ENCODE measurements at places on chromosomes 12 and 14.

DNA sequence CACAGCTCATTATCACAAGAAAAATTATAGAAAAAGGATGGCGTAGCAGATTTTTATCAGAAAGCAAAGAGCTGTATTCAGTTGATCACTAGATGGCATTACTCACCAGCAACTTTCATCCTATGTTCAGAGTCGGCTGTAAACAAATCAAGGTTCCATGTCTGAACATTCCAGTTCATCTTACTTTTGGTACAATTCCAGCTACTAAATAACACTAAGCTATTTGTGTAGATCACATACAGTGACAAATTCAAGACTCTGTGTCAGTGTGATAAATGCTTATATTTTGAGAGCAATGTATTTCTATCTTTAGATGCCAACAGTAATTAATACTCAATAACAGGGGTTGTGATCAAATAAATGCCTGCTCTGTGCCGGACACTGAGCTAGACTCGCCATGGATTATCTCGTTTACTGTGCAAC, 30.1 kb downstream of the NRDE2 start:
- no peak for DNase-seq

- peak; percentile 69 for DNase-seq
Measured at GRCh38 chr12:6532051-6532926, 2.0 kb upstream of the GAPDH start.

- no peak for DNase-seq
Measured at GRCh38 chr12:52969828-52970569, 21.1 kb downstream of the KRT18 start.

DNA sequence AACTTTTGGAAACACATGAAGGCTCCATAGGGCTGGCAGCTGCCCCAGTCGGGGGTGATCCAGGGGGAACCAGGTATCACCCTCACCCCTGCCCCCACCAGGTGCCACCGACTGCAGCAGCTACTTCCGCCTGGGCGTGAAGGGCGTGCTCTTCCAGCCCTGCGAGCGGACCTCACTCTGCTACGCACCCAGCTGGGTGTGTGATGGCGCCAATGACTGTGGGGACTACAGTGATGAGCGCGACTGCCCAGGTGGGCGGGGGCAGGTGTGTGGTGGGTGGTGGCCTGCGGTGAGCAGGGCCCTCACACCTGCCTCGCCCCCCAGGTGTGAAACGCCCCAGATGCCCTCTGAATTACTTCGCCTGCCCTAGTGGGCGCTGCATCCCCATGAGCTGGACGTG, 22.3 kb upstream of the NXPH4 start:
- no peak for DNase-seq

GRCh38 chr12:92612611-92613010, 90.2 kb upstream of the PLEKHG7 start:
- DNase-seq = no peak

GRCh38 chr14:89158701-89159100, 258.3 kb downstream of the FOXN3 start:
- no peak for DNase-seq

DNA sequence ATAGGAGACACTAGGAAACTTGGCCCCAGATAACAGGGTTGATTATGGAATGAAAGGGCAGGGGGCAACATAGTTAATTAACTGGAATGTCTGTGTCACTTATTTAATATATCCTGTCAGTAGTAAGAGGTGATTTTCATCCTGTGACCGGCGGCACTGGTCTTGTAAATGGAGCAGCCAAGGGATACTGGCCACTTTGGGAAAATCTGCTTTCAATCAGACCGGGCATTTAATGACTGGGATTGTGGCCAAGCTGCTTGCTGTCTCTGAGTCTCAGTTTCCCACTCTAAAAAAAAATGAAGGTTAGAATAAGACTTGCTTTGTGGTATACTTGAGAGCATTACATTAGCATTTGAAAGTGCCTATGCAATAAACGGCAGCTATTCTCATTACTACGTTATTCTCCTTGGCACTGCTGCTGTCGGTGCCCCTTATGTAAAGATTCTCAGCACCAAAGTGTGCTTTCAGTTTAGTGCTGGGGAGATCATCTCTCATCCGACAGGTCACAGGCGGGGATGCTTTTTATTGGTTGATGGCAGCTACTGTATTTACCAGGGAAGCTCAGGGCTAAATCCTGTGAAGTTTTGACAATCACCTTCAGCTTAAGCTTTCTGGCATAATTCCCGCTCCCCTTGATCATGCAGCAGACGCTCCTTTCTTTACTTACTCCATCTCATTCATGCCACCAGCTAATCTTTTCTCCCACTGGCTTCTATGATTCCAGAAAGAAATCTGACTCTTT, 162.1 kb downstream of the ESRRB start:
- no peak for DNase-seq

DNA sequence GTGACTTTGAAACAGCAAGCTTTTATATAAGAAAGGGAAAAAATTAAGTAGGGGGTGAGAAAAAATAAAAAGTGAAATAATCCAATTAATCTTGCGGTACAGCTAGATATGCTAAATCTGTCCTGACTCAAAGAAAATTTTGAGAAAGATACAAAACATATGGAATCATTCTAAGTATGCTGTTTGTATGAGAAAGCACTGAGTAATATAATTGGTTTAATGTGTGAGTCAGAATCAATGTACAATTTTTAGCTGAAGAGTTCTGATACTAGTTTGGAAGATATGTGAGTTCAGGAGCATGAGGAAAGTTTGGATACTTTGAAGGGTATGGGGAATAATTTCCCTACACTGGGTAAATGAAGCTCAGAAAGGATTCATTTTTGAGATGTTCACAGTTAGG, 190.9 kb upstream of the RASSF8 start:
- DNase-seq = no peak

GRCh38 chr14:92549859-92550230, 36.3 kb downstream of the RIN3 start:
- DNase-seq = no peak

- no peak for DNase-seq
Measured at GRCh38 chr14:68374682-68375081, 418.2 kb downstream of the ZFP36L1 start.

DNA sequence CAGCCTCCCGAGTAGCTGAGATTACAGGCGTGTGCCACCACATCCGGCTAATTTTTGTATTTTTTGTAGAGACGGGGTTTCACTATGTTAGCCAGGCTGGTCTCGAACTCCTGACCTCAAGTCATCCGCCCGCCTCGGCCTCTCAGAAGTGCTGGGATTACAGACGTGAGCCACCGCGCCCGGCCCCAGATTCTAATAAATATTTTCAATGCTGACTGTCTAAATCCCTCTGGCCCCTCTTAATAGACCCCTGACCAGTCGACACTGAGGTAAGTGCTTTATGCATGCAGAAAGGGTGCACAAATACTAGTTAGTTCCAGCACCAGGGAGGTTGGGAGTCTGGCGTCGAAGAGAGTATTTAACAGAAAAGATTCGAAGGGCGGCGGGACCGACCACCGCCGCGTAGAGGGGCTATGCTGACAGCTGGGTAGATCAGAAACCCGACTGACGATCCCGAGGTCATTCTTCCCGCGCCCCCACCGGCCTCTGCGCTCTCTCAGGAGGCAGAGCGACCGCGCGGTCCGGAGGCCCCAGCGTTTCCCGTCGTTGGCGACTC, 1.1 kb upstream of the SPATS2 start:
- no peak for DNase-seq

DNA sequence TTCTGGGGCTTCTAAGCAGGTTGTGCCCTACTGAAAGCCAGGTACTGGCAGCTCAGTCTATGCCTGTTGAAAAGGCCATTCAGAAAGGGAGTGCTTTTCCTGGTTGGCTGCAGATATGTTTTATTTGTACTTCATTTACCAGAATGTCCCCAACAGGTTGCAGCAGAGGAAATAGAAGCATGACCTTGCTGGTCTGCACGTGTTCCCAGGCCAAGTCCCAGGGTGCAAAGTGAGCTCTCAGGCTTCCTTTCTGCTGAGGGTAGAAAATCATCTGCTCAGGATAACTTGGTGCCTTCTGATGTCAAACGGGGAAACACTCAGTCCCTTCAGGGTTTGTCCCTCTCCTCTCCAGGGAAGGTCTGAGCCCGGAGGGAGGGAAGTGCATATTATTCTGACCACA, 356.4 kb downstream of the BCL11B start:
- DNase-seq = no peak

DNA sequence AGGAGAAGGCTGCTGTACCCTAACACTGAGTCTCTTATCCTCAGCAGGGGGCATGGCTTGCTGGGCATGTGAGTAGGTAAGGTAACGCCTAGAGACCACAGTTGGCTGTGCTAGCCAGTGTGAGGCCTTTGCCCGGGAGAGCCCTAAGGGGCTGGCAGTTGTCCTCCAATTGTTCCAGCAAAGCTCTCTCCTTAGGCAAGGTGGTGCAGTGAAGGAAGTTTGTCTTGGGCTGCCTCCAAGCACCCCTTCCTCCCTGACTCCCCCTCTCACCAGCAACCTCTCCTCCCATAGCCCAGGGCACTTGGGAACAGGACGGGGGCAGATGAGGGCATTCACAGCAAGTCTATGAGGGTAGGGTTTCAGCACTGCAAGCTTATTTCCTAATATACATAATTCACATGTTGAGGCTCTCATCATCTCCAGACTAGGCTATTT, 23.0 kb downstream of the LACRT start:
- DNase-seq = no peak

DNA sequence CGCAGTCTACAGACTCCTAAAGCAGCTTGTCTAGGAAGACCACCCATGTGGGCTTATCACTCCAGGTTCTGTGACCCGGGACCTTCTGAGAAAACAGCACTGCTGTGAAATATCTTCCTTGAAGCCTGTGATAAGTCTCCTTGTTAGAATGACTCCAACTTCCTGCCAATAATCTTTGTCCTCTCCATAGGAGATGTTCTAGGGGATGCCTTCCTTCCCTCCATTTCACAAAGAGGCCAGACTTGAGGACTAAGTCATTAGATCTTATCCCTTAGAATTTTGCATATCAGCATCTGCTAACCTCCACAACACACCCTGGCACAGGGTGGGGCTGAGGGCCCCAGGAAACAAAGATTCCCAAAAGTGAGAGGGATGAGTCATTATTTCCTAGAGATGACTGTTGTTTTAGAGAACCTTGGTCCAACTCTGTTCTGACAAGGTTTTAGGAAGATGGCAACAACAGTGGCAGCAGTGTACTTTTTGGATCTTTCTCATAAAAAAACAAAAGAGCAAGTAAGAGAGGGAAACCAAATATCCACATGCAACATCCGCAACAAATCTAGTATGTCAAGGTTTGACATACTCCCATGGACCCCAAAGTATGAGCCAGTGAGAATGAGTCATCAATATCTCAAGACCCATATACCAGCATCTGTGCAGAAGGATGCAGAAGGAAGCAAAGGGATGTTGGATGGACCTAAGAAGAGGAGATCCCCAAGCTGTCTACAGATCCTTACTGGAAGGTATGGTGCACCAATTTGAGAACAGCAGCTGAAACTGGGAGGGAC, 6.0 kb downstream of the LTB4R start:
- DNase-seq = no peak

DNA sequence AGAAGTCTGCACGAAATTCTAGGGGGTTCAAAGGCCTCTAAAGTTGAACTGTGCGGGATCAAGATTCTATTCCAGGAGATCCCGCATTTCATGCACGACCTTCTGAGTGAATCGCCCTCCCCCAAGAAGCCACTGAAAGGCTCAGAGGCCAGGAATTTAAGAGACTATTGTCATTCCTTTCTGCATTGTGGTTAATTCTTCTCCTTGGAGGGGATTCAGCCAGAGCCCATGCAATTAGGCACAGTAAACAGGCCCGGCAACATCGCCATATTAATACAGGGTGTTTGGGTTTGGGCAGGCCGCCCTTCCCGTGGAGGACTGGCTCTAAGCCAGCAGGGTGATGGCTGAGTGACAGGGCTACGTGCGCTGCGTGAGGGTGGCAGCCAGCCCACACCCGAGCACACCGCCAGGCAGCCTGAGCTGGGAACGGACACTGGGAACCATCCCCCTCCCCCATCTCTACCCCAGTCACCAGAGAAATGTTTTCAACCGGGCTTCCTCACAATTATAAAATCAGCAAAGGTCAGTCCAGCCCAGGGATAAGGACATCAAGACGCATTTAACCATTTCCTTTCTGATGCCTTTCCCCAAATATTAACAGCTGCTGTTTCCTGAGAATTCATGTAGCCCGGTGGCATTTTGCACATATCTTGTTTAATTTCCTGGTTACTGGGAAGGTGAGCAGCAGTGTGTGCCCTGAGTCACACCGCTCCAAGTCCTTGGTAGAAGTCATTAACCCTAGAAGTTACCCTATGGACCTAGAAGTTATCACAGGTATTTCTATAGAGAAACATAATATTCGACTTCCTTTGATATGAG, 12.5 kb downstream of the EGLN3 start:
- DNase-seq = no peak

DNA sequence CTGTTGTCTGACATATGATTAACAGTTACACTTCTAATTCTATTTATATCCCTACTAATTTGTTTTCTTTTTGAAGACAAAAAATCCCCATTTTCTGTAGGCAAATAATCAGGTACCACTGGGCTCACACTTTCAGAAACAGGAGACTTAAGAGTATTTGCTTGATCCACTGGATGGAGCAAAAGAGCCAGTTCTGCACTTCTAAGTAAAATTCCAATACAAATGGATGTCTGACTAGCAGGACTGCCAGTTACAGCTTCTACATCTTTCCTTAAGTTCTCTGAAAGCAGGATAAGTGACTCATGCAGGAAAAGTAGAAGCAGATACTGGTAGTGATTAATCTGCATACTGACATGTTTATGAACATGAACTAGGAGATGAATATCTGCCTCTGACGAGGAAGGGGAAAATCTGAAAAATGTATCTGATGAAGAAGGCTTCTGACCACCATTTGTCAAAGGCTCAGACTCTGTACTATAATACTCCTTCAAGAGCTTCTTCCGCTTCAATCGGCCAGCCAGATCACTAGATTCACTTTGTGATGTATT, 73.8 kb upstream of the ANKS1B start:
- no peak for DNase-seq

- no peak for DNase-seq
Measured at GRCh38 chr12:26195250-26195640, at the start of gene SSPN. Gene SSPN, plus strand, starts transcription at chr12:26195573. Its CDS starts 100 bp downstream, at chr12:26195673.

DNA sequence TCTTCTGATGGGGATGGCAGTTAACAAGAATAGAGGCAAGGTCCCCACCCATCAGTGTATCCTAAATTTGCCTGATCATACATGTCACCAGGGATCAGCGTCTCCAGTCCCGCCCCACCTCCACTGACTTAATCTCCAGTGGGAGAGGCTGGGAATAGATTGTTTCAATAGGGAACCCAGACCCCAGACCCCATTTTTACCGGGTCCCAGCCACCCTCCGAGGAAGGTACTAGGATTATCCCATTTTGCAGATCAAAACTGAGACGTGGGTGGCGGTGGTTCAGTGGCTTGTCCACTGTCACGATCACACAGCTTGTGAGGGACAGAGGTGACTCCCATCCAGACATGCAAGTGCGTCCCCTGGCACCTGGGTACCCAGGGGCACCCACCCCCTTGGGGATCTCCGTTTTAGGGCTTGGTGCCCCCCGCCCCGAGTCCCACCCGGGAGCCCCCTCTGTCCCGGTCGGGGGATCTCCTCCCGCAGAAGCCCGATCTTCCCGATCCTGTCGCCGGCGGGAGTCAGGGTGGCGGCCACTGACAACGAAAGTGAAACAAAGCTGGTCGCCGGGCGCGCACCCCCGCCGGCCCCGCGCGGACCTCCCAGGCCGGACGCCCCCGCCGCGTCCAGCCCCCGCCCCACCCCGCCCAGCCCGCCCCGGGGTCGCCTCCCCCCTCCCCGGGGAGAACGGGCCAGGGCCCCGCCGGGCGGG, 523 bp downstream of the WSB2 start:
- no peak for DNase-seq
